ENCODE measurements at places on chromosomes 7 and 10.
A peak's percentile ranks its signal among the peaks of the same experiment; 100 is the strongest.

DNA sequence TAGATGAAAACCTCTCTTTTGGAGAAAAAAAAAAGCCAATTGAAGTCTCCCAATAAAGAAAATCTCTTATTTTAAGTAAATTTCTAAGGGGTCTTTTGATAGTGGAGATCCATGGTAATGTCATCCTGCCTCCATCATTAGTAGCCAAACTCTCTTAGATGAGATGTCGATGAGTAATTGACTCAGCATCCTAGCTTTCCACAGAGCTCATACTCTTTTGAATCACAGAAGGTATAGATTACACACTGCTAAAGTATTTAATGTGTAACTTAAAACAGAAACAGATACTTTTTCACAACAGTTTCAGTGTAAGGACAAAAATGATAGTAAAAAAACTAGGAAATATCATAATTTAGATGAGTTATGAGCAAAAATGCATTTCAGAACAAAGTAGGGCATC, 19.4 kb downstream of the MAGI2 start:
- DNase-seq = no peak

- DNase-seq = no peak
Measured at GRCh38 chr10:106830006-106830405, 334.5 kb downstream of the SORCS1 start.

GRCh38 chr10:16663444-16663843, 141.8 kb upstream of the C1QL3 start:
- no peak for DNase-seq

DNA sequence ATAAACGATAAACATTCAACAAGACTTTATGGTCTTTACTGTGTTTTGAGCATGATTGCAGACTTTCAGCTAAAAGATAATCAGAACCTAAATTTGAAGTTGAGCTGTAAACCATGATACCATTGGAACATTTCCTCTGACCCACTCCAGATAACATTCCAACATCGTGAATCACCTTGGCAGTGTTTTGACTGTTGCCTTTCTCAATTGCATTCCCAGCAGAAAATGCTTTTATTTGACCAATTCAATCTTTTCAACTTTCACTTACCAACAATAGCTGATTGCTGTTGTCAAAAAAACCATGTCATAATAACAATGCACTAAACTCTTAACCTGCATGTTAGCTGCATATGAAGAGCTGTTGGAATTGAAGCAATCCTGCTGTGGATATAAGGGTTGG, 165.5 kb downstream of the MDFIC start:
- no peak for DNase-seq

DNA sequence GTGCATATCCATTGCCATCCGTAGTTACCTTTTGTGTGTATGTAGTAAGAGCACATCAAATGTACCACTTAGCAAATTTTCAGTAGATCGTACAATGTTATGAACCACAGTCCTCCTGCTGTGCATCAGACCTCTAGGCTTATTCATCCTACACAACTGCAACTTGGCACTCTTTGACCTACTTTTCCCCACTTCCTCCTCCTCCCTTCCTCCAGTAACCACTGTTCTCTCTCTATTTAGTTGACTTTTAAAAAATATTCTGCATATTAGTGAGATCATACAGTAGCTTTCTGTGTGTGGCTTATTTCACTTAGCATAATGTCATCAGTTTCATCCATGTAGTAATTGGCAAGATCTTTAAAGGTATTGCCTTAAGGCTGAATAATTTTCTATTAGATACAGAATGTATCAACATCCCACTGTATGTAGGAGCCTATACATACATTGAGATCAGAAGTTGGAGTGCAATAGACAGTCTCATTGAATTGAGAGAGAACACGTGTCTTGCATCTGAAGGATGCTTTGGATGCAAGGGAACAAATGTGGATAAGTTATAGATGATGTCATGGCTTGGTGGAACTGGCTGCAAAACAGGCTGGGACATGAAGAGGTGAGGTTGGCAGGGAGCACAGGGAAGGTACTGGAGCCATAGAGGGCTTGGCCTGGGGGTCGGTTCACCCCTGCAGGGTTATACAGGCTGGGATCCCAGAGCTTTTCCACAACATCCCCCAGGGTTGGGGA, 83.0 kb upstream of the FAM180A start:
- DNase-seq = peak; percentile 9

- no peak for DNase-seq
Measured at GRCh38 chr7:136036336-136036735, 59.2 kb upstream of the MTPN start.

GRCh38 chr7:17021205-17021604, 139.4 kb upstream of the AGR3 start:
- no peak for DNase-seq

- no peak for DNase-seq
Measured at GRCh38 chr10:805620-806305, 116.3 kb upstream of the DIP2C start.

- no peak for DNase-seq
Measured at GRCh38 chr7:126937171-126937570, 315.6 kb downstream of the GRM8 start.

GRCh38 chr10:54470324-54470631, 330.8 kb downstream of the PCDH15 start:
- no peak for DNase-seq

GRCh38 chr7:147978651-147979050, 611.9 kb upstream of the C7orf33 start:
- no peak for DNase-seq

GRCh38 chr7:82250598-82250997, 193.0 kb downstream of the CACNA2D1 start:
- no peak for DNase-seq

DNA sequence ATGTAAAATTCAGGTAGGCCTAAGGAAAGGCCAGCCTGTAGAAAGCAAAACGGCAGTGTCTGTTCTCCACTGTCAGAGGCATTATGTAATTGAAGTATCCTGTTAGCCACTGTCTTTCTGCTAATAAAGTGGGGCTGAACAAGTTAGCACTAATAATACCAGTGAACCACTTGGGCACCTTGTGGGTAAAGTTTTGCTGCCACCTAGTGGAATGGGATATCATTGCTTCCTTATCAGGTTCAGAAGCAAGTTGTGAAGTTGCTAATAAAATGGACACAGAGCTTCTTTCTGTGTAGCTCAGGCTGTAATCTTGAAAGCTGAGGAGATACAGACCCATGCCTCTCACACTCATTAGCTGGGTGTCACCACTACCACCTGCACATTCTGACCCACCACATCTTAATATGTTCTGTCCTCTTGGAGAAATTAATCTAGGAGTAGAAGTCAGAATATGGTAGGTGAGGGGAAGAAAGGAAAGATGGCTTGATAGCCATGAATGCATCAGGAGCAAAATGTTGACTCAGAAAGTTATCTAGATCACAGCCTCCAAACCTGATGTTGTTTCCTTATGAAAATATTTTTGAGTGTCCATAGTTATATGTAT, 175.1 kb downstream of the SEPTIN7 start:
- peak; percentile 56 for DNase-seq

- DNase-seq = no peak
Measured at GRCh38 chr10:64103750-64104470, 582.7 kb downstream of the REEP3 start.

DNA sequence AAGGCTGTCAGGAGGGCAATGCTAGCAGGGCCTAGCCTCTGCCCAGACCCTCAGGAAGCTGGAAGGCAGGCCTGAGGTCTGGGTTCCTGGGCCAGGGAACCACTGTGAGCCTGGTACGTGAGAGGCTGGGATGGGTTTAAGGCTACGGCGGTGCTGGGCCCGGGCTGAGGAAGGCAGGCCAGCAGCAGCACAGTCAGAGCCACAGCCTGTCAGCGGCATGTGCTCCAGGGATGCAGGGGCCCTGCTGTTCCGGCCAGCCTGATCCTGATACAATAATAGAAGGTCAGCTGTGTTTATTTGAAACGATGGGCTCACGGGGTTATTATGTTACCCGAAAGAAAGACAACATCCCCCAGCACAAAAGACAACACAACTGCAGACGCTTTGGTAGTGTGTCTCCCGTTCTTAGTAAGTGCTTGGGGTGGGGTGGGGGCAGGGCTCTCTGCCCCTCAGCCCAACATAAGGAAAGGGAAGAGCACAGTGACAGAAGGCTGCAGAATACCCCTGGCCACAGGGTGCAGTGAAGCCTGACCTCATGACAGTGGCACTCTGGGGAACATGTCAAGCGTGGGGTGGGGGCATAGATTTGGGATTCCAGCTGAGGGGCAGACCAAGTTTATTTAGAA, 95.0 kb downstream of the COL13A1 start:
- no peak for DNase-seq

DNA sequence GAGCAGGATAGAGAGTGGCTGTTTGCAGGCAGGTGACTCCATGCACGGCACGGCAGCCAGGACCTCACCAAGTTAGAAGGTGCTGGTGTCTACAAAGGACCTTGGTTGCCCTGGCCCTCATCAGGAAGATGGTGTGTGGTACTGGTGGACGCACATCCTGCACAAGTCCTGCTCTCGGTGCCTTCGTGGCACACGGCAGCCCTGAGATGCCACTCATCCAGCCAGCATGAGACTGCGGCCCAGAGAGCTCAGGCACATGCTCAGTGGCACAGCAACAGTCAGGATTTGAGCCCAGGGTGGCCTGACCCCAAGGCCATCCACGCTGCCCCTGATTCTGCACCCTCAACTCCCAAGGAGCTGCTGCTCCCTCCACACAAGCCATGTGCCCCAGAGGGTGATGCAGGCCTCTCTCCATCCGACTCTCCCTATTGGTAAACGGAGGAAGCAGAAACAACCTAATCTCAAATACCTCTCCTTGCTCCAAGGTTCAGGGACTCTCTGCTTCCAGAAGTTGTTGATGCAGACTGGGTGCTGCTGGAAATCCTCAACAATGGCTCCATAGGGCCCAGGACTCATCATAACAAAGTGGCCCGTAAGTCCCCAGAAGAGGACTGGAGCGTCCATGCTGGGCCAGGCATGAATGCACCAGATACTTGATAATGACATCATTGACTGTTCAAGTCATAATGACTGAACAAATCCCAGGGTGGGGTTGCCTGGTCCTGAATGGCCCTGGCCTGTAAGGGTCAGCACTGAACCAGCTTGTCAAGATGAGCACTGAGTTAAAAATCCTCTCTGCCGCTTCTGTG, 93.6 kb downstream of the ARHGAP22 start:
- no peak for DNase-seq

DNA sequence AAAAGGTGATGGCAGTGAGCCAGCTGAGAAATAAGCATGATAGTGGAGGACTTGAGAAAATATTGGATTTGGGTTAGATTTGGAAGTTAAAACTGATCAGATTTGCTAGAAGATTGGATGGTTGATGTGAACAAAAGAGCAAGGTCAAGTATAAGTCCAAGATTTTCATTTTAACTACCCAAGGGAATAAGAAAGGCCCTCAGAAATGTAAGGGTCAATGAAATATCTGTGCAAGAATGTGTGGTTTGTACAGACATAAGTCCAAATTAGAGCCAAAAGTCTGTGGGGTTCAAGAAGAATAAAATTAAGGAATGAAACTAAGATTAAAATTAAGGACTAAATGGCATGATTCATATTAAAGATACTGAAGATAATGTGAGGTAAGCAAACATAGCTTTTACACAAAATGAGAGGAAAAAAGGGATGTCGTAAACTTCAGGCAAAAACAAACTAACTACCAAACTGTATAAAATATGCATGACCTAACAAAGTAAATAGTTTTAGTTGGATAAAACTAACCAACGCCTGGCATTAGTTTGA, 78.4 kb upstream of the CACNA2D1 start:
- no peak for DNase-seq

DNA sequence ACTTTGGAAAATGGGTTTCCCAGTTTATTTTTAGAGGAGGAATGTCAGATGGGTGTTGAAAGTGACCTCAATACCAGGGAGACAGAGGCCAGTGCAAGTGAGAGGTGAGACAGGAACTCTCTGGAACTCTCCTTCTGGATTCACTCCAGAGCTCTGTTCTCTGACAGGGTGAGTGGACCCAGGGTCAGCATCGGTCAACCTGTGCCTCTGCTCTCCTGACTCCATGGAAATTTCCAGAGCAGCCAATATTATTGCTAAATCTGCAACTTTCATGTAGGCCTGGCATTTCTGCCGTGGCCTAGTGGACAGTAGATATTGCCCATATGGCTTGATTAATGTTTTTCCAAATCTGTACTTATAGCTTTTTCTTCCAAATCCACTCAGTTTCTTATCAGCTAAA, 20.2 kb downstream of the AKR1C4 start:
- no peak for DNase-seq

- no peak for DNase-seq
Measured at GRCh38 chr10:117796130-117796745, 250.5 kb downstream of the RAB11FIP2 start.

GRCh38 chr7:111730476-111731300, 168.4 kb upstream of the IMMP2L start:
- no peak for DNase-seq

DNA sequence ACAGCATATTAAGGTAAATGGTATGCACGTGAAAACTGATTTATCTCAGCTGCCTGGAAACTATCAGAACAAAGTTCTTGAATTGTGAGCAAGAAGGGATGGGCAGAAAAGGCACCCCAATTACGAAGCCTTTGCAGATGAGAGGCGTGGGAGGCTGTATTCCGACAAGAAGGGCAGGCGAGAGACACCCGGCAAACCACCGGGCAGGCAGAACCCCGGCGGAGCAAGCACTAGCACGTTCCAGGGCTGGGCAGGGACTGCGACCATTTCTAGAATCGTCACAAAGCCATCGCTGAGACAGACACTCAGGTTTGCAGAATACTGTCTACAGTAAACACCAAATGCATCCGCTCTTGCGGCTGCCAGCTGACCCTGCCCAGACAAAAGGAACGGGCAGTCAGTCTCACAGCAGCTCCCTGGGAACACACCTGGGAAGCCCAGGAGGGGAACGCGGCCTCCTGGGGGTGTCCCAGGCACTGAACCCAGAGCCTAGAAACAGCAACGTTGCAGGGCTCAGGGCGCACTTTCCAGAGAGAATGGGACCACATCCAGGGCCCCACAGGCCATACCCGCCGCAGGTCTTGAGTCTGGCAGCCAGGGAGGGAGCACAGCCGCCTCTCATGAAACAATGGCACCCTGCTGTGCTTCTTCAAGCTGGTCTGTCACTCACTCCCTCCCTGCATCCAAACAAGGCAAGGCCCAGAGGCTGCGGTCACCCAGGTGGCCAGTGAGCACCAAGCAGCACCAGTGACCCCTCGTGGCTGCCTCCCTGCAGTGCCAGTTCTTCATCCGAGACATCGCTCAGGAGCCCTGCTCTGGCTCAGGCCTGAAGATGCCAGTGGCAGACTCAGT, 261.9 kb downstream of the PTPRN2 start:
- no peak for DNase-seq

- no peak for DNase-seq
Measured at GRCh38 chr7:1855725-1856160, 185.7 kb downstream of the ELFN1 start.

GRCh38 chr7:112940314-112940732, 146.3 kb downstream of the GPR85 start:
- DNase-seq = no peak

DNA sequence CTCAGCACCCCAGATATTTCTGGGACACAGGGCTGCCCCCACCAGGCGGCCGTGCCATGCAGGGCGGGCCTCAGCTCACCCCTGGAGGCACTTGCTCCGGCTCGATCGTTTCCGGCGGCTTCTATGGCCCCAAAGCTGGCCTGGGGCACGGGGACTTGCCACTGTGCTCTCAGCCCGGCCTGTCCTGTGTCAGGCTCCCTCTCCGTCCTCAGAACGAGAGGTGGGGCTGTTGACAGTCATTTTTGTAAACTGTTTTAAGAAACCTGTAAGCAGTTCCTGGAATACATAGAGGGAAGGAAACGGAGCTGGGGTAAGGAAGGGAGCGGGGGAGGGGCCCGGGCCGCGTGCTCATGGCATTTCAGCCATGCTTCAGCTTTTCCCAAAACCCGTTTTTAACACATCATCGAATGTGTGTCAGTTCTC, 30.7 kb upstream of the PRKAR1B start:
- no peak for DNase-seq

GRCh38 chr10:109191341-109191740, 732.0 kb downstream of the XPNPEP1 start:
- no peak for DNase-seq

All from CD4-positive, alpha-beta T cell treated with Interleukin-6 for 4 hours (primary cell).